ENCODE measurements at places on chromosomes 12 and 14. TPM values are rescaled to one million over a fixed set of nuclear protein-coding genes. Genes with fewer than 3 reads are reported as not detected.

The JAG2 gene
- total RNA-seq = 26.1 TPM

DNA sequence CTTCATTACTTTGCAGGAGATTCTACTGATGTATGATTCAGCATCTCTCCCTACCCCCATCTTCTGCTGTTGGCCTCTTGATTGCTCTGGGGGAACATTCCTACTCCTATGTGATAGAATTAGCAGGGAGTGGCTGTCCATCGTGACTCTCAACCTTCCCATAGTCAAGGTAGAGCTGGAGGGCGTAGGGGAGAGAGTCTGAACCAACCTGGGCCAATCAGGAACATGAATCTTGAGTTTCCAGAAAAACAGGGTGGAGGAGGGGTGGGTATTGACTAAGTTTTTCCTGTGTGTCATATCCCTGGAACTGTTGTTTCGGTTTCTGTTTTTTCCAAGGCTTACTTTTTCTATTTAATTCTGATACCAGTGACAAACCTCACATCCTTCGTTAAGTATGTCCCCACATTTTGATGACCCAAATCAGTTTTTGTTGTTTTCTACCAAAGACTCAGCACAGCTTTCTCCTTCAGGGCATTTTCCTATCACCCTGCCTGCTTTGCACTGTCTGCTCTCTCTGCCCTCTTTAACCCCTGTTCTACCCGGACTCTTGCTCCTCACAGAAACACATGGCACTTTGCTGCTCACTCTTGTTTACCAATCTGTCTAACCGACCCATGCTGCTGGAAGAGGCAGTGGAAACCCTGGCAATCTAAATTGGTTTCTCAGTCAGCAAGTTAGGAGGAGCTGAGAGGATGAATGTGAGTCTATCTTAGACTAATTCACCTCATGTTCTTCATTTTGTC, 1428.3 kb downstream of the AACS start:
- H3K4me1 ChIP-seq = peaks cover 4% of the 10 kb centered on the region
- H3K27ac ChIP-seq = no peak overlapping the region
- no peak overlapping the region for H3K4me3 ChIP-seq
- no peak for DNase-seq
- H3K27me3 ChIP-seq = no peaks in the 10 kb centered on the region
- H3K36me3 ChIP-seq = no peaks in the 10 kb centered on the region

The IFI27 gene
- 130 TPM for total RNA-seq

DNA sequence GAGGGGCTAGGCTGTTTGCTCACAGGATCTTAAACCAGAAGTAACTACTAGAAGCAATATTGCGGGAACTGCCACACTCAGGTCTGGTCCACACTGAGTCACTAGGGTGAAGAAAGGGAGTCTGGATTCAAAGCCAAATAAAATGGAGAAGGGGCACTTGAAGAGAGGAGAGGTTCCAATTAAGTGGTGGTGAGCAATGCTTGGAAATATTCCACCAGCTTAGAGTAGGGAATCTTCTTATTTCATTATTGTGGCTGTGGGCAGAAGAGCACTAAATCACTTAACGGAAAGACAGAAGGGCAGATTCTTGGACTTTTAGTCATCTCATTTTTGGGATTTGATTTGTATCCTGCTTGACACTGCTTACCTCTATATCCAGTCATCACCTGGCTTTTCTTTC, 48.6 kb upstream of the PPP1R12A start:
- H3K36me3 ChIP-seq = no peaks in the 10 kb centered on the region
- DNase-seq = no peak
- H3K4me1 ChIP-seq = peaks cover 6% of the 10 kb centered on the region
- no peaks in the 10 kb centered on the region for H3K27me3 ChIP-seq
- no peak overlapping the region for H3K27ac ChIP-seq
- H3K4me3 ChIP-seq = no peak overlapping the region

The TPPP2 gene
- 1.6 TPM for total RNA-seq

Data from left ventricle myocardium inferior (tissue), 1 donor.